ENCODE measurements at places on chromosomes 13 and 19.

DNA sequence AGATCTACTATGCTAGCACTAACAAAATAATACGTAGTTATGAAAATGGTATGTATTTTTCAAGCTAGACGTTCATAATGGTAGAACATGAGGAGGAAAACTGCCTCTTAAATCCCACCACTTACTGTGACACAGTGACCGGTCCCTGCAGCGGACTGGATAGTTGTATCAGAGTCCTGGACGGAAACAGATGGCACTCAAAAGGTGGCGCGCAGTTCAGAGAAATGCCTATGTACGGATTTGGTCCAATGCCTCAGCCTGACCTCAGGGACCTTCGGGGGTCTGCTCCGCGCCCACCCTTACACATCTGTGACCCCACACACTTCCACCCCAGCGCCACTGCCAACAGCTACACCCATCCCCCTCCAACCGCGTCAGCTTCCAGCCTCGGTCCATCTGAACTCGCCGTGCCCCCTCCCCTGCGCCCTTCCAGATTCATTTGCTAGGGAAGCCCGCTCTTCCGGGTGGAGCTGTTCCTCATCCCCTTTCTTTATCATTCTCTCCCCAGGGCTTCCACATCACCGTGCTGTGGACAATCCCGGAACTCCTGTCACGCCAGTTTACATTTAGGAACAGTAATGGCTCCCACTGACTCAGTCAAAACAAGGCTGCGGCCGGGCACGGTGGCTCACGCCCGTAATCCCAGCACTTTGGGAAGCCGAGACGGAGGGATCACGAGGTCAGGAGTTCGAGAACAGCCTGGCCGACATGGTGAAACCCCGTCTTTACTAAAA, 792 bp upstream of the LENG8 start:
- no peak for DNase-seq

DNA sequence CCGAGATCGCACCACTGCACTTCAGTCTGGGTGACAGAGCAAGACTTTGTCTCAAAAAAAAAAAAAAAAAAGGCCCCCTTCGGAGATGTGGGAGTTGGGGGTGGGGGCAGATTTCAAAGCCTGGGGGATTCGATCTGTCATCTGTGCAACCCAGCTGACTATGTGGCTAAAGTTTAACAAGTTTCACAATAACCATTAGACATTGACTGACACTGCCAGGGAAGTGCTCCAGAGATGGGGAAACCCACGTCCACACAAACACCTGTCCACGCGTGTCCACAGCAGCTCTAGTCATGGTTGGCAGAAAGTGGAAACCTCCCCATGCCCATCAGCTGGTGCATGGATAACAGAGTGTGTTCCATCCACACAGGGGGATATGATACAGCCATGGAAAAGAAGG, 37.6 kb upstream of the HOMER3 start:
- DNase-seq = no peak

DNA sequence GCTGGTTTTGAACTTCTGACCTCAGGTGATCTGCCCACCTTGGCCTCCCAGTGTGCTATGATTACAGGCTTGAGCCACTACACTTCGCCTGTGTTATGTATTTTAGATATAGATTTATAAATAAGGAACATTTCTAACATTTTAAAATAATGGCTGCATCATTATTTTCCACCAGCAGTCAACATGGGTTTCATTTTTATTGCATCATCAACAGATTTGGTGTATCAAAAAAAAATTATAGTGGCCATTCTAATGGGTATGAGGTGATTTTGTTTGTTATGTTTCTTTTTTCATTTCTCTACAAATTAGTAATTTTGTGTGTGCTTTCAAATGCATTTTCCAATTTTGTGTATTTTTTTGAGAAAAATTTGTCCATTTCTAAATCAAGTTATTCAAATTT, 16.2 kb upstream of the ZNF93 start:
- no peak for DNase-seq

GRCh38 chr13:51364404-51365008, 25.0 kb downstream of the SERPINE3 start:
- no peak for DNase-seq

DNA sequence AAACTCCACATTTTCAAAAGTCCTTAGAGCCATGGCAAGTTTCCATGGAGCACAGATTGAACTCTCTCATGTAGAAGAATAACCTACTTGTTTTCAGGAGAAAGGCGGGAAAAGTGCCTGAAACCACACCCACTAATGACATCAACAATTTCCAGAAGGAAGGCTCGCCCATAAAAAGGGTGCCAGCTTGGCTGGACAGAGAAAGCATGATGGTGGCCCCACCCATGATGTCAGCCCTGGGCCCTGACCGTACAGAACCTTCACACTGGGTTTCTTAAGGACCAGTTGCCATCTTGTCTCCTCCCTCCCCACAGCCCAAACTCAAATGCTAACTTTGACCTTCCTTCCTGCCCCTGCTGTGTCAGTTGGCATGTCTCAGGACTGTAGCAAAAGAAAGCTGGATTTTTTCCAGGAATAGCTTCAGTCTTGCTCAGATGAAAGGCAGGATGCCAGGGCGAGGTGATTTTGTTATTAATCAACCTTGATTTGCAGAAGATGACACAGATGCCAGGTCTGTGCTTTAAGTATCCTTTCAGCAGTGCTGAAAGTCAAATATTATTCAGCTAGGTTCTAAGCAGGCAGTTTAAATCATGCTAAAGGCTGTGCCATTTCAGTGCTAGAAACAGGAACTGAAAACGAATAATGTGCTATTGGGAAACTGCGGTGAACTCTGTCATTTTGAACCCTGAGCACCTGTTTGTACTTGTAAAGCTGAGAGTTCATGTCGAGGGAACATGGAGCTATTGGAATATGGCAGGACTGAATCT, 89.5 kb upstream of the RFC3 start:
- DNase-seq = no peak

GRCh38 chr13:71811344-71811743, 55.7 kb downstream of the DACH1 start:
- DNase-seq = no peak

DNA sequence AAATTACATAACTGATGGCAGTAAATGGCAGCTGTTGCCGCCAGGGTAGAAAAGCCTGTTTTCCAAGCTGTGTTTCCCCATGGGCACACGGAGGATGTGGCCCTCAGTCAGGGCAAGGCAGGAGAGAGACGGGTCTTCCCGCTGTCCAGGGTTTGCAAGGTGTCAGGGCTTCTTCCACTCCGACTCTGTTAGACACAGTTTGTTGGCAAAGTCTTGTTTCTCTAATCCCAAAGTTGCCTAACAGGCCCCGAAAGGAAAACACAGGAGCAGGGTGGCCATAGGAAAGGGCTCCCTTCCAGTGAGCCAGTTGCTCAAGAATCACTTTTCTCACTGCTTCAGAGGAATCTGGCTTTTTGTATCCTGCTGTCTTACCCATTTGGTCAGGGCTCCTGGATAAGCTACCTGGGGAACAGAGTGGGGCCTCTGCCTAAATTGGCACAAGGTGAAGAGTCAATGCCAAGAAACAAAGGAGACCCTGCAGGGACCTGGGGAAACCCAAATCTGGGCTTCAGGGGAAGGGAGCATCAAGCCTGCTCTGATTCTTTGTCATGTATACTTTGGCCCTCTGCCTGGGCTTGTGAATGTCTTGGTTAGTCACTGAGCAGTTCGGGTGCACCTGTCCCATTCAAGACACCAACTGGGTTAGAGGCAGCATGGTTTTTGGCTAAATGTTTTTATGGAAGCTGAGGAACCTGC, 29.0 kb upstream of the CXCL17 start:
- DNase-seq = no peak

DNA sequence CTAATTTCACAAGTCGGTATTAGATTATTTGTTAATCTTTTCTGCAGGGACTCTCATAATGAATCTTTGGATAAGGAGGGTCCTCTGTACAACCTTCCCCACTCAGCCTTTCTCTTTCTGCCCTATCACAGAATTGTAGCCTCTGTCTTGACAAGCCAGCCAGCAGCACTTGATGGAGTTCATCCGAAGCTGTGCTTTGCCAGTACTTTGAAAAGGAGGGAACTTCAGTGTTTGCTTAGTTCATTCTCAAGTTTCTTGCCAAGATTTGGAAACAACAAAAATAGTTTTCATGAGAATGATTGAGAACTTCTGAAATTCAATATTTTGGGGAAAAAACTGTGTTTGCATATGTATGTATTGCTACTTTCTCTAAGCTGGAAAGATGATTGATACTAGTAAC, 69.3 kb upstream of the HMGB1 start:
- no peak for DNase-seq

GRCh38 chr13:106145997-106146864, 389.2 kb downstream of the EFNB2 start:
- no peak for DNase-seq

GRCh38 chr13:32124743-32125142, 93.2 kb downstream of the FRY start:
- no peak for DNase-seq

GRCh38 chr13:110067355-110068175, 239.4 kb downstream of the COL4A1 start:
- no peak for DNase-seq

DNA sequence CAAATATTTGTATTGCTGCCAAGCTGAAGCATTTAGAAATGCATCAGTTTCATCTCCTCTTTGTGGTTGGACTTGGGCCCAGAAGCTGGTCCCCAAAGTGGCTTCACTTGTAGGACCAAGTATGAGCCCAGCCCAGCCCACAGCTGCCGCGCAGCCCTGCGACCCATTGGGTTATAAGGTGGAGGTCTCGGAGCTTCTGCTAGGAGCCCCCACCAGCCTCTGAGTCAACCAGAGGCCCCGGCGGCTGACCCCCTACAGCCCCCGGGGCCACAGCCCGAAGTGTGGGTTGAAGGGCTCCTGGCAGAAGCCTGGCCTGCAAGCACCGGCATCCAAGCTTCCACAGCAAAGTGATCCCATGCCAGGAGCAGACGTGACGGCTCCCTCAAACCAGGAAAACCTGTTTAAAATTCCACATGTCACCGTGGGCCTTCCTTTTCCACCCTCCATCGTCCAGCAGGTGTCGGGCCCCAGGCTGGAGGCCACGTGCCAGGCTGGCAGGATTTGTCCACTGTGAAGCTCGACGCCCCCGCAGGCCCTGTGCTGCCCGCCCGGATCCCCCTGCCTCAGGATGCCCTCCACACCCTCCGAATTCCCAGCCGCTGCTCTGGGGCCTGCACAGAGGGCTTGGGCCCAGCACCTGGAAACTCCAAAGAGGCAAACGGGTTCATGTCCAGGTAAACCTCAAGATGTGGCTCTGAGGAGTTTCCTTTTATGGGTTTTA, 54.7 kb downstream of the C13orf46 start:
- no peak for DNase-seq

Measured in stimulated activated CD8-positive, alpha-beta memory T cell treated with anti-CD3 and anti-CD28 coated beads, Interleukin-4, amount 100 ng/mL, for 4 hours (primary cell).